Aorta (tissue), 5 donors: ENCODE measurements at places on chromosomes 7 and 10.
A peak's percentile ranks its signal among the peaks of the same experiment; 100 is the strongest.

GRCh38 chr7:18262058-18262457 is 233.5 kb upstream of the HDAC9 start:
- DNase-seq, result no peak

GRCh38 chr7:114444196-114444595 is 29.6 kb downstream of the FOXP2 start:
- no peak for DNase-seq

GRCh38 chr10:98299341-98299740 is 31.3 kb upstream of the LOXL4 start:
- no peak for DNase-seq

DNA sequence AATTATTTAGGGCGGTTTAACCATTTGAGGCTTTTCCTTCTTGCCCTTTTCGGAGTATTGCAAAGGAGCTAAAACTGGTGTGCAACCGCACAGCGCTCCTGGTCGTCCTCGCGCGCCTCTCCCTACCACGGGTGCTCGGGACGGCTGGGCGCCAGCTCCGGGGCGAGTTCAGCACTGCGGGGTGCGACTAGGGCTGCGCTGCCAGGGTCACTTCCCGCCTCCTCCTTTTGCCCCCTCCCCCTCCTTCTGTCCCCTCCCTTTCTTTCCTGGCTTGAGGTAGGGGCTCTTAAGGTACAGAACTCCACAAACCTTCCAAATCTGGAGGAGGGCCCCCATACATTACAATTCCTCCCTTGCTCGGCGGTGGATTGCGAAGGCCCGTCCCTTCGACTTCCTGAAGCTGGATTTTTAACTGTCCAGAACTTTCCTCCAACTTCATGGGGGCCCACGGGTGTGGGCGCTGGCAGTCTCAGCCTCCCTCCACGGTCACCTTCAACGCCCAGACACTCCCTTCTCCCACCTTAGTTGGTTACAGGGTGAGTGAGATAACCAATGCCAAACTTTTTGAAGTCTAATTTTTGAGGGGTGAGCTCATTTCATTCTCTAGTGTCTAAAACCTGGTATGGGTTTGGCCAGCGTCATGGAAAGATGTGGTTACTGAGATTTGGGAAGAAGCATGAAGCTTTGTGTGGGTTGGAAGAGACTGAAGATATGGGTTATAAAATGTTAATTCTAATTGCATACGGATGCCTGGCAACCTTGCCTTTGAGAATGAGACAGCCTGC is 3.1 kb downstream of the FZD1 start:
- DNase-seq, result peak; percentile 55

DNA sequence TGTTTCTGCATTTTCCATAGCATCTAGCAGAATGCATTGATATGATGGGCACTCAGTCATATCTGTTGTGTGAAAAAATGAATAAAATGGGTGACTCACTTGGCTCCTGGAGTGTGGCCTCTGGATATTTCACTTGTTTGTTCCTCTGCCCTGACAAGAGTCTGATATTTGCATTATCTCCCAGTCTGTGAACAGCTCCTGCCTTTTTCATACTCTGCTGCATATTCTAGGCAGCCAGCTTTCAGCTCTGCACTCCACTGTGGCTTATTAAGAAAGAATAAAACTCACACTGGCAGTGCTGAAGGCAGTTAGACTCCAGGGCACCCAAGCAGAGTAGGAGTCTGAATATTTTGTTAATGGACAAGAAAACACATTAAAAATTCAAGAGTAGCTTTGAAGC is 623.9 kb downstream of the SORCS1 start:
- no peak for DNase-seq

DNA sequence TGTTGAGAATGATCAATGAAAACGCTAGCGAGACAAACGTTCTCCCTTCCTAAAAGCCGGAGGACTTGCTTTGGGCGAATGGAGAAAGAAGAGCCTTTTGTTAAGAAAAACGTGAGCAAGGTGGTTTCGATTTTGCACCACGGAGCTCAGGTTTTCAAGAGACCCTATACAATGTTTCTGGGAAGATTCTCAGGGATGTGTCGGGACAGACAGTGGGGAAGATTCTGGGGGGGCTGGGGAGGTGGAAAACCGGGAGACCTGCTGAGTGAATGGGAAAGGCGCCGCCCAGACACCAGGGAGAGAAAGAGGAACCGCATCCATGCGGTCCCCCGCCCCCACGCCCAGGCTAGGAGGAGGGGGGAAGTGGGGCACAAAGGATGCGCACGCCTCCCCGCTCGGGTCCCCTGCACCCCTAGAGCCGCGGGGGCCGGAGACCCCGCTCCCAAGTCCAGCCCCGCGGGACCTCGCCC is 745 bp downstream of the YWHAG start:
- peak; percentile 89 for DNase-seq
